ENCODE measurements at places on chromosomes 7 and 10.

- no peak for DNase-seq
These were observed 30.8 kb upstream of the GPAM start for GRCh38 chr10:112214298-112214926.

DNA sequence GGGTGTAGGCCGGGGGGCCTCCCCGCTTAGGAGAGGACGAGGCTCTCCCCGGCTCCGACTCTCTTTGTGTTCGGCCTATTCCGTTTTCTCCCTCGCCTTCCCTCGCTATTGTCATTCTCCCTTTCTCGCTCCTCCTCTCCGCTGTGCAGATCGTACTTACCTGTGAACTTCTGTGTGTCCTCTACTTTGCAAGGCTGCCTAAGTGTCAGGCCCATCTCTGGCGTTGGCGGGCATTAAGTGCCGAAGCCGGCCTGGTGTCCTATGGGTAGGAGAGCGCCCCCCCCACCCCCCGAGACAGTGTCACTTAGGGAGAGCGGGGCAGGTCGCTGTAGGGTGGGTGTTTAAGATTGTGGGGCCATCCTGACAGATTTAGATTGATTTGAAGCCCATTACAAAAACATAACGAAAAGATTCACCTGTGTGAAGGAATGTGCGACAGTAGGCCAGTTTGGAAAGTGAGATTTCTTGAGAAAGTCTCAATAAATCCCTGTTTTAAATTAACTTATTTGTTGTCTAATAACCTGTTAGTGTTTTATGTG lies 579 bp downstream of the RBM33 start:
- DNase-seq = peak; percentile 7

- DNase-seq = no peak
These were observed at the start of gene CD36 for GRCh38 chr7:80637911-80638765. Gene CD36 (plus strand): TSS chr7:80638642. CDS start chr7:80646741, 8,099 bp downstream.

DNA sequence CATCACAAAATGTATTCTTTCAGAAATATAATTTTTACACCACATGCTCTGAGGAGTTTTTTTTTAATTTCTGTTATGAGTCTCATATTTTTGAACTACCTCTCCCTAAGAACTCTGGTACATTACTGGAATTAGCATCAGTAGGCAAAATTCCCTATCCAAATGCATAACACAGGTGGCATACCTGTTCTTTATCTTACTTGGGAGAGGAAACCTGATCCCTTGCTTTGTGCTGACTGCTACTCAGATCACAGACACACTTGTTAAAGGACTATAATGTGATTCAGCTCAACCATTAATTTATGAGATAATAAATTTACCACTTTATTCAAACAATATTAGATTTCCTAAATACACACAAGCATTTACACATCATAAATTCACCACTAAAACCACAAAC lies 617.2 kb downstream of the GRM8 start:
- DNase-seq = no peak

- DNase-seq = no peak
These were observed 1085.5 kb downstream of the SORCS1 start for GRCh38 chr10:106078895-106079576.

Measured in stimulated activated CD4-positive, alpha-beta T cell treated with anti-CD3 and anti-CD28 coated beads, Interleukin-12 subunit alpha, Interleukin-12 subunit beta, amount 100 ng/mL, for 48 hours (primary cell).